ENCODE measurements at places on chromosomes 7 and 10.

GRCh38 chr7:101854084-101854865 is 36.8 kb downstream of the CUX1 start:
- DNase-seq, result no peak

DNA sequence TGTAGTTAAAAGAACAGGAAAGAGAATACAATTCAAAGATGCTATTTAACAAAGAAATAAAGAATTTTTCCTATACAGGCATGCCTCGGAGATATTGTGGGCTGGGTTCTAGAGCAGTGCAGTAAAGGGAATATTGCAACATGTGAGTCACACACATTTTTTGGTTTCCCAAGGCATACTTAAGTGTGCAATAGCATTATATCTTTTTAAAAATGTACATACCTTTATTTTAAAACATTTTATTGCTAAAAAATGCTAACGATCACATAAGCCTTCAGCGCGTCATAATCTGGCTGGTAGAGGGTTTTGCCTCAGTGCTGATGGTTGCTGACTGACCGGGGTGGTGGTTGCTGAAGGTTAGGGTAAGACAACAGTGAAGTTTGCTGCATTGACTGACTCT is 54.4 kb downstream of the ESYT2 start:
- no peak for DNase-seq

GRCh38 chr7:110071192-110071591 is 1019.7 kb upstream of the LRRN3 start:
- no peak for DNase-seq

DNA sequence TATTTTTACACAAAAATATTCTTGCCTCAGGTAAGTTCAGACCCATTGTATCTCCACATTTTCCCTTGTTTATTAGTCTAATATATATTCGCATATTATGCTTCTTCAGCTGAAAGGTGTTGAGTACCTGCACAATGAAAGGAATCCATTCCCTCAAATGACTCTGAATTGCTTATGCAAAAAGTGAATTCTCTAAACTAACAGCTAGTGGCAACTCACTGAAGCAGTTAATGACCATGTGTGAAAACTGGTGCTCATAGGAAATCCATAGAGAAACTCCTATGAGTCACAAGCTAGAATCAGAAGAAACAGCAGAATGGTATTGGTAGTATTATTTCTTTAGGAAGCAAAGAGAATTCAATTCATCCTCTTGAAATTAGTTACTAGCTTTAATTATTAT is 33.5 kb upstream of the RNF148 start:
- DNase-seq, result no peak

GRCh38 chr10:12938271-12938670 is 63.2 kb downstream of the CCDC3 start:
- no peak for DNase-seq

DNA sequence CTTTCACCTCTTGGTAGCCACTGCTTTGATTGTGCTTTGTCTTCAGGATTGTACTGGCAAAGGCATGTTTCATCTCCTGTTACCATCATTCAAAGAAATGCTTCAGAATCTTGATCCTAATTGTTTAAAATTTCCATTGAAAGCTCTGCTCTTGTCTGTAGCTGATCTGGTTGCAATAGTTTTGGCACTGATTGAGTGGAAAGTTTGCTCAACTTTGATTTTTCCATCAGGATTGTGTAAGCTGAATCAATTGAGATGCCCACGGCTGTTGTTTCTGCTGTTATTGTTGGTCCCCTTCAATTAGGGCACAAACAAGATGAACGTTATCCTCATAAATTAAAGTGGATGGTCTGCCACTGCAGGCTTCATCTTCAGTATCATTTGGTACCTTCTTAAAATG is 14.6 kb upstream of the NUB1 start:
- no peak for DNase-seq
